Activated CD4-positive, alpha-beta T cell treated with anti-CD3 and anti-CD28 coated beads, Interleukin-2, amount 50 U/mL, for 16 hours (primary cell): ENCODE measurements at places on chromosomes 4 and X.

DNA sequence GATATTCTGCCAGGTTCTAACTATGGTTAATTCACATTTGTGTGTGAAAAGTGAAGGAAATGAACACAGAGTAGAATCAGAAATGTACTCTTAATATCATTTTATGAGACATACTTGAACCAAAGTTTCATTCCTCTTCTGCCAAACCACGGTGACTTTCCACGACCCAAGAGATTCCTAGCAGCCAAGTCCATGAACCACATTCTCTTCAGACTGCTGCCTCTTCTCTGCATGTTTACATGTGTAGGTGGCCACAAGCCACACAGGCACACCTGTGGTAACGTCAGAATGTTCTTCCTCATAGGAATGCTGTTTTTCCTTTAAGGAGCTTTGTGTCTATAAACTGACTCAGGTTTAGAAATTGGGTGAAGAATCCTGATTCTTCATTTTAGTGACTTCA is 1411.2 kb downstream of the RAPGEF2 start:
- no peak for DNase-seq

GRCh38 chr4:7294176-7294756 is 101.9 kb downstream of the SORCS2 start:
- no peak for DNase-seq

DNA sequence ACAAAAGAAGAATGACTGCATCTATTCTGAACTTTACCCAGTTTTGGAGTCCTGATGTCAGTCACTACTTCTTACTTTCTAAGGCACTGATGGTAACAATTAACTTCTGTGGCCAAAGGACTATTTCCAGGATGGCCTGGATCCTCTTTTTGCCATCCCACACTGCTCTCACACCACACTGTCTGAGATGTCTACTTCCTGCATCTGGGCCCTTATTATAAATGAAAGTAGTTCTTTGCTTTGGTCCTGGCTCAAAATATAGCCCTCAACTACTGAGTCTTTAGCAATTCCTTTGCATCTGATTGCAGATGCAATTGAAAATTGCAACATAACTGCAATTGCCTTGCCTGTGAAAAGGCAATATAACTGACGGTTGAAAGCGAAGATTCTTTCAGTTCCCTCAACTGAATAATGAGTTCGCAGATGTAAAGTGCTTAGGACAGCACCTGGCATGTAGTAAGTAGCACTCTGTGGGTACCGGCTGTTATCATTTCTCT is 44.2 kb downstream of the COQ2 start:
- DNase-seq = no peak

DNA sequence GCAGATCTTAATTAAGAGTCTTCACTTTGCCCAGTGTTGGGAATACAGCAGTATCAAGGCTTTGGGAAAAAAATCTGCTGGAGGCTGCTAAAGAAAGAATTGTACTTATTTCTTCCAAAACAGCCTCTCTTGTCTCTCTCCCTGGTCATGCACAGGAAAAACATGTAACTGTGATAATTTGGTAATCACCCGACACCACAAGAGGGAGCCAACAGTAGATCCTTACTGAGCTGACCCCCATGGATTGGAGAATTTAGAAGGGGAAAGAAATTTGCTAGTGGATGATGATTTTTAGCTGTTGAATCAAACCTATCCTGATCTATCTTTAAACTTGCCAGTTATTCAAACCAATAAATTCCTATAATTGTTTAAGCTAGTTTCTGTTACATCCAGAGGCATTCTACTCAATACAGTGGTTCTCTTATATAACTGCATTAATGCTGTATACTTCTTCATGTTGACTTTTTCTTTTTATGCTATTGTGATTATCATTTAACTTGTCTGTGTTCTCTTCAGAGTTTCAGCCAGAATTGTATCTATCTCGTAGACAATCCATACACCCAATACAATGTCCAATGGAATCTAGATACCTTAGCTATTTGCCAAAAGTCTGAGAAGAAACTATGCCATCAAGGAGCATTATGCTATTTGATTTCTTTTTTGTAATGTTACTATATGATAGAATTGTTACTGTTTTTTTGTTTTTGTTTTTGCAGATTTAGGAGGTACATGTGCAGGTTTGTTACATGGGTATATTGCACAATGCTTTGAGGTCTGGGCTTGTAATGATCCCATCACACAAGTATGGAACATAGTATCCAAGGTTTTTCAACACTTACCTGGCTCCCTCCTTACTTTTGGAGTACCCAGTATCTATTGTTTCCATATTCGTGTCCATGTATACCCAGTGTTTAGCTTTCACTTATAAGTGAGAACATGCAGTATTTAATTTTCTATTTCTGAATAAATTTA is 31.3 kb upstream of the ARHGEF38 start:
- peak; percentile 21 for DNase-seq

DNA sequence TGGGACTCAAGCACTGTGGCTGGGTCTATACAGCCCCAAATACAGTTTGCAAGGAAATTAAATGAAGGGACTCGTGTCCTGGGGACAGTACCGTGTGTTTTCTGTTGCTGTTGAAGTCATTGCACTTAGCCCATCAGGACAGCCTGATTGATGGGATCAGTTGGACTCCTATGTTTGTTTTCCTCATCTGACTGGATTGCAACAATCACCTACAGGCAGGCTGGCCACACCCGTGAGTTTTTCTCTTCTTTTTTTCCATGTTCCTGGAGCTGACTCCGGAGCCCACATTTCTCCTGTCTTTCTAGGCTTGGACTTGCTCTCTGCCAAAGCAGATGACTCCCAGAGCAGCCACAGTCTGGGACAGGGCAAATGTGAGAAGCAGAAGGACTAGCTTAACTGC is 38.1 kb downstream of the RTL9 start:
- no peak for DNase-seq

DNA sequence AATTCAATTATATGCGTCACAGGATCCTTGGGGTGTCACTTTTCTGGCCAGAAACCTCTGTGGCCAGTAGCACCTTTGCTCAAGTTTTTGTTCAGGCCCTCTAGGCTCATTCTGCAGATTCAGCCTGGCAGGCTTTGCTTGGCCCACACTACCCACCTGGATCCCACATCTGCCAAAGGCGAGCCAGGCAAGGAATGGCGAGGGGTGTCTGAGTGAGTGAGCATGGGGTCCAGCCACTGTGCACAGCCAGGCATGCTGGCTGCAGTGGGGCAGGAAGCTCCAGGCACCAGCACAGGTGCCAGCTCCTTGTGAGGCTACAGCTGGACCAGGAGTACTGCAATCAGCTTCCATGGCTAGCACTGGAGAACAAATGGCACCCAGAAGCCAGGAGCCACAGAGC is 914.9 kb downstream of the FSTL5 start:
- no peak for DNase-seq

DNA sequence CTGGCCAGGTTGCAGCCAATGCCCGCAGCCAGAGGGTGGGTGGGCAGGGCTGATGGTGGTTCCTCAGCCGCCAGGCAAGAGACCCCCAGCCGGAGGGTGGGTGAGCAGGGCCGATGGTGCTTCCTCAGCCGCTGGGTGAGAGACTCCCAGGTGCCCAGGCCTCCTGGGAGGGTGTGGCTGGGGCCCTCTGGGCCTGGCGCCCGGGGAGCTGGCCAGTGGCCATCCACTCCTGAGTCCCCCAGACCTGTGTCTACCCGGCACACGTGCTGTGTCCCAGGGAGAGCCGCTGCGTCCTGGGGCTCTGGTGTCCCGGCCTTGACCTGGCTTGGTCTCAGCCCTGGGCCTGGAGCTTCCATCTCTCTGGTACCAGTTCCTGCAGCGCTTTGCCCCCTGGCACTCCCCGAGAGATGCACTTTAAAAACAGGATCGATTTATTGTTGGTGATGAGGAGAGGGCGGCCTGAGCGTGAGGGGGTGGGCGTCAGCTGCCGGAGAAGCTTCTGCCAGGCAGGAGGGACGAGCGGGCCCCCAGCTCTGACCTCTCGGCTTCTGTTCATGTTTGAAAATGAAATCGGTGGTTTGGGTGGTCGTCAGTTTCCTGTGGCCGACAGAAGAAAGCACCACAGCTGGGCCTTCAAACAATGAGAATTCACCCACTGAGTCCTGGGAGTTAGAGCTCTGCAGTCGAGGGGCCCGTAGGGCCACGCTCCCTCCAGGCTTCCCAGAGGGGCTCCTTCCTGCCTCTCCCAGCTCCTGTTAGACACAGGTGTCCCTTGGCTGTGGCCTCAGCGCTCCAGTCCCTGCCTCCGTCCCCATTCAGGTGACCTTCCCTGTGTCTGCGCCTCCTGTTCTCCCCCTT is 6.5 kb downstream of the DOK7 start:
- DNase-seq = no peak

DNA sequence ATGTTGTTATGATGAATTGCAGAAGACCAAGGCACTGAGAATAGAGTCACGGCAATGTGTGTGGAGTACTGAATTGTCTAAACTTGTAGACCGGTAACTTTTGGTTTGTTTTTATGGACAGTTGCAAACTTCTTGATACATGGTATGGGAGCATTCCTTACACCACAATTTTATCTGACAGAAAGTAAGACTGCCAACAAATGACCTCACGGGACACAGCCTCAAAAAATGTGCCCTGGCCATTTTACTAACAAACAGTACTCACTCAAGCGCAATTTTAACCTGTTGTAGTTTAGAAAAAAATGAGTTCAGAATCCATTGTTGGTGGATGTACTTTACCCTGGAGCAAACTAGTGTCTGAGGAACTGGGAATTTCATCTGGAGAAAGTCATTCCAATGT is 321.2 kb downstream of the CAMK2D start:
- DNase-seq = no peak

- peak; percentile 44 for DNase-seq
These were observed 282.1 kb downstream of the BCOR start for GRCh38 chrX:39815631-39816030.

DNA sequence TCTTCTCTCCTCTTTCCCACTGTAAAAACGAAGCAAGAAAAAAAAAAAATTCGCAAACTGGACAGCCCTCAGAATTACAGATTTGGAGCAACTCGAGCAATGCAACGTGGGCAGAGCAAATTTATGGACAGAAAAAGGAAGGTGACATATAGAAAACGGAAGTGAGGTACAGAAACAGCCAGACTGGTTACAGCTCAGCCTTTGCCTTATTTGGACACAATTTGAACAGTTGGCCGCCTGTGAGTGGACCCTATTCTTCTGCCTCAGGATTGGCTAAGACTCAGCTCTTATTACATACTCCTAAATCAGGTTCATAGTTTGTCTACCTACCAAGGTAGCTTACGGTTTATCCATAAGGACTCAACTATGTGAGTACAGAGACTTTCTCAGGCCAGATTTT is 98.8 kb downstream of the SOWAHB start:
- DNase-seq = no peak

GRCh38 chr4:186695392-186695791 is 28.3 kb downstream of the FAT1 start:
- no peak for DNase-seq

DNA sequence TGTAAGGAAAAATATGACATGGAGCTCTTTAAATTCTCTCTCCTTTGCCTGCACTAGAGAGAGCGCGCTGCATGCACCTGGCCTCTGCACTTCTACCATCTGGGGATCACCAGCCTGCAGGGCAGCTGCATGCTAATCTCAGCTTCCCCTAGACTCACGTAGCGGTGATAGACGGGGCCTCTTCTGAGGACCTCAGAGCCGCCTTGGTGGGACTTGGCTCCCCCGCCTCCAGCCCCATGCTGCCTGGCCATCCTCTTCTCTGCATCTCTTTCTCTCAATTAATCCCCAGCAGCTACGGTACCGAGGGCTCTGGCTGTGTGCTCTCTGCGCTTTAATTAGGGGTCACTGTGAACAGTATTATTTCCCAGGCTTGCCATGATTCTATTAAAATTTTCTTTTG is 52.8 kb upstream of the PSAPL1 start:
- DNase-seq = no peak

GRCh38 chr4:18880871-18881270 is 859.3 kb upstream of the LCORL start:
- no peak for DNase-seq

DNA sequence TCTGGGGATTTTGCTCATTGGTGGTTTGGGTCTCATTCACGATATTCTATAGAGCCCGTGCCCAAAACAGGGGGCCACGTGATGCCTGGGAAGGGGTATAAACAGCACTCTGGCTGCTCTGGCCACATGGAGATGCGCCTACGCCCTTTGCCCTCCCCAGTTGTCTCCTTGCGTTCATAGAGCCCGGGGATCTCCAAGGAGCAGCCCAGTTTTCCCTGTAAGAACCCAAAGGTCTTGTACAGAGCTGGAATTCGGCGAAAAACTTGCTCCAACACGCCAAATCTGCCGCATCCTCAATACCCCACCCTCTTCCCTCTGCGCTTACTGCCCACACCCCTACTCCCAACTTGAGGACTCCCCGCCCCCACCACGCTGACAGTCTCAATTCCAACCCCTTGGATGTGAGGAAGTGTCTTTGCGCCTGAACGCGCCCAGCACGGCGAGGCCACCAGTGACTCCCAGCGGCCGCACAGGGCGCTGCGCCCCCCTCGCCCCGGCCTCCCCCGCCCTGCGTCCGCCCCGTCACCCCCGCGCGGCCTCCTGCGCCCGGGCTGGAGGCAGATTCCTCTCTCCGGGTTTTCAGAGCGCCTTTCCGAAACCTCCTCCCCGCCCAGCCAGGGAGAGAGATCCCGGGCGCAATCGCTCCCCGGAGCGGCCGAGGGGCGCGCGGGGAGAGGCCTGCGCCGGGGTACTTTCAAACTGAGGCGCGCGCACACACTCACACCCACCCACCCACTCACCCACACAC is at the start of gene NHS:
NHS (plus strand) TSS at position 582 of the 748 bp plus-strand sequence. CDS start 558 bp downstream, outside the sequence.
- DNase-seq = no peak

GRCh38 chr4:80115368-80116181 is 42.5 kb upstream of the ANTXR2 start:
- DNase-seq = no peak

DNA sequence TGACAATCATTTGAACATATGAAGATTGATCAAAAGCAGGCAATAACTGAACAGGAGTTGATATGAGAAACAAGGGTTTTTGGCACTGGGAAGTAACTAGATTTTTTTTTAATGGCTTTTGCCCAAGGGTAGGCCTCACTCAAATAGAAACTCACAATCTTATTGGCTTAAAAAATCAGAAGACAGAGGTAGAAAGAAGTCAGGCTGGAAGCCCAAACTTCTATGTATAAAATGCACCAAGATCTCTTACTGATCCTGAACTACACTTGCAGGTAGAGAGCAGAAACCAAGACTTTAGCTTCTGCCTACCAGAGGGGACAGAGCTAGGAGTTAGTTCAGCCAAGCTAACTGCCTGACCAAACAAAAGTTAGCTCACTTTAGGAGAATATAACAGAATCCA is 74.9 kb downstream of the ADGRA3 start:
- DNase-seq = no peak

DNA sequence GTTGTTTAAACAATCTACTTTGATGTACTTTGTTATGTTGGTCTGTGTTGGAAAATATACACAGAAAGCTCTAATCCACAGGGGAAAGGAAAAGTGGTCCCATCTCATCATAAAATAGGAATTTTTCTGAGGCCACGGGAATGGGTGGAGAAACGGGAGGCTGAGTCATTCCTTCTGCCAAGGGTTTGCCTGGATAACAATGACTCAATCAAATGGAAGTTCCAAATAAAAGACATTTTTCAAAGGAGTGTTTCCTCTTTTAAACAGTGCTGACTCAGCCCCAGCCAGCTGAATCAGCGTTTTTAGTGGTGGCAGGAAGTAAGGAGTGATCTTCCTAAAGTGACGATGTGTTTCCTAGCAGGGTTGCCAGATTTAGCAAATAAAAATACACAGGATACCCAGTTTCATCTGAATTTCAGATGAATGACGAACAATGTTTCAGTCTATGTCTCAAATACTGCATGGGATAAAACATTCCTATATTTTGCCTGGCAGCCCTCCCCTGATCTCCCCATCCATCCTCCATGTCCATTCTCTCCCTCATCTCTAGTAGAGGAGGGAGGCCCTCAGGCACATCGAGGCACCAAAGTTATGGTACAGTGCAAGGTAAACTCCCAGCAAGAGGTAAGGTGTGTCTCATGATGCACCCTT is 345.4 kb upstream of the GATB start:
- no peak for DNase-seq

- DNase-seq = no peak
These were observed 146.7 kb upstream of the PSAPL1 start for GRCh38 chr4:7581477-7581876.
